ENCODE measurements at places on chromosomes 4 and X.

DNA sequence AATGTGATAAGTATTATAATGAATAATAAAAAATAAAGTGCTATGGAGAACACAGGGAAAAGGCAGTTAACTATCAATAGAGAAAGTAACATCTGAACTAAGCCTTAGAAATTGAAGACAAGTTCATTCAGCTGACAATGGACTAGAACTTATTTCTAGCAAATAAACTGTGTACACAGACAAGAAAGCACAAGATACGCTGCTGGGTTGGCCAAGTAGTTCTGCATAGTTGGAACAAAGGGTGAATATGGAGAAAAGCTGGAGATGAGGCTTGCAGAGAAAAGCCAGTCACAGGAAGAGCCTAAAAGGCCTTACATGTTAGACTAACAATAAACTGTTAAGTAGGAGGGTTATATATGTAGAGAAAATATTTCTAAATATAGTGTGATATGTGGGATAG is 71.2 kb downstream of the WDFY3 start:
- no peak for DNase-seq

DNA sequence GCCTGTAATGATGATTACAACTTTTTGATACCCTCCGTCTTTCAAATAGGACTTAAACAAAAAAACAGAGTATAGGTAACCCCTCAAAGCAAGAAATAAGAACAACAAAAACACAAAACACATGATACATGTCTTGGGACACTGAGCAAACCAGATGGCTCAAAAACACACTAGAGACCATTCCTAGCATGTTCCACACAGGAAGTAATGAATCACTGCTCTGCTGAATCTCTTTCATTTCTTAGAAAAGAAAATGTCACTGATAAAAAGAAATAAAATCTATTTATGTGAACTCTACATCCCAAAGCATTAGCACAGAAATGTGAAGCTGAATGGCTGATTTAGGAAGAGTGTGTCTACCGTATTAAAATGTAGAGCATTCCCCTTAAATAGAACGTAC is 134.5 kb upstream of the IL15 start:
- no peak for DNase-seq

DNA sequence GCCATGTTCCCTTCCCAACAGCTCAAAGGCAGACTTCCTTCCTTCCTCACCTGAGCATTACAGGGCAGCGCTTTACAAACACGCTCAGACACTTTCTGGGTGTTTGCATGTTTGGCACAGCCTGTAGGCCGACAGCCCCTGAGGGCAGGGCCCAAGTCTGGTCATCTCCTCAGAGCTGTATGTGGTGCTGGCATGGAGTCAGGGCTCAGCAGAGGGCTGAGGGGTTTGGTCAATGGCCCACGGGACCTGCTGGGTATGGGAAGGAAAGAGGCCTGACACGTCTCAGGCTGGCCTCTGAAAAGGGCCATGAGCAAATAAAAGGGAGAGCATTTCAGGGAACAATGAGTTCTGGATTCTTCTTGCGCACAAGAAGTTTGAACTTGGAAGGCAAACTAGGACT is 73.8 kb upstream of the MAP3K15 start:
- DNase-seq = no peak

DNA sequence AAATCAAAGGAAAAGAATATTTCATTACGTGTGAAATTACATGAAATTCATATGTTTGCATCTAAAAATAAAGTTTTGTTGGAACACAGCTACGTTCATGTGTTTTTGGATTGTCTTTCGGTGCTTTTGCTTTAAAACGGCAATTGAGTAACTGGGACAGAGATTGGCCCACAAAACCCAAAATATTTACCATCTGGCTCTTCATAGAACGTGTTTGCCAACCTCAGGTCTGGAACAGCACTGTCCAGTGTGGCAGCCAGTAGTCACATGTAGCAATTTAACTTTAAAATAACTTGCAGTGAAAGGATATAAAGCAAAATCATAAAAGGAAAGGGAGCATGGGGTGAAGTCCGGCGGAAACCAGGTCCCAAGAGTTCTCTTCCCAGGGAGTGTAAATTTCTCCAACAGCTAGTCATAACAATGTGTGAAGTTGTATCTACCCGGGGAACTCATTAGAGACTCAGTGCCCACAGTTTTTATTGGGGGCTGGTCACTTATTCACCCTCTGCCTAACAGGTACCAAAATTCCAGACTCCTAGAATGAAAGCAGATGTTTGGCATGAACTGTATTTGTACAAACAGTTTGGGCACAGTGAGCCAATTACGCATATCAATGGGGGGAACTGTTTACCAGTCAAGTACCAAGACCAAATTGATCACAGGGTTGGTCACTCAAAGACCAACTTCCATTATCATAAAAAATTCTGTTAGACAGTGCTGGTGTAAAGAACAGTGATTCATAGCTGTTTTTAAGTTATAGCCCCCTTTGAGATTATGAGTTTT is 10.3 kb downstream of the OCIAD1 start:
- no peak for DNase-seq

DNA sequence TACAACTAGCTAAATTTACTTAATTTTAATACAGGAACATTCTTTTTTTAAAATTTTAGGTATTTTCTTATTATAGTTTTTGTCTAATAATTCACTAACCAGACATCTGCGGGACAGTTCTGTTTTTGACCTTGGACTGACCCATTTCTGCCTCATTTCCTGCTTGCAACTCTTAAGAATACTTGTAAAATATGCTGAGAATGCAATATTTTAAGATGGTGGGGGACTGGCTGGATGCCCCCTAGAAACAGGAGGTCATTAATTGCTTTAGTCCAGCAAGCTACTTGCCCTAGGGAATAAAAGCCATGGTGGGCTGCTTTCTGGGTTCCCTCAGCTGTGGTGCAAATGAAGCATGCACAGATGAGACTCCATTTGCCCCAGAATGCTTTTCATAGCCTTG is 2348.4 kb downstream of the PCDH7 start:
- no peak for DNase-seq

DNA sequence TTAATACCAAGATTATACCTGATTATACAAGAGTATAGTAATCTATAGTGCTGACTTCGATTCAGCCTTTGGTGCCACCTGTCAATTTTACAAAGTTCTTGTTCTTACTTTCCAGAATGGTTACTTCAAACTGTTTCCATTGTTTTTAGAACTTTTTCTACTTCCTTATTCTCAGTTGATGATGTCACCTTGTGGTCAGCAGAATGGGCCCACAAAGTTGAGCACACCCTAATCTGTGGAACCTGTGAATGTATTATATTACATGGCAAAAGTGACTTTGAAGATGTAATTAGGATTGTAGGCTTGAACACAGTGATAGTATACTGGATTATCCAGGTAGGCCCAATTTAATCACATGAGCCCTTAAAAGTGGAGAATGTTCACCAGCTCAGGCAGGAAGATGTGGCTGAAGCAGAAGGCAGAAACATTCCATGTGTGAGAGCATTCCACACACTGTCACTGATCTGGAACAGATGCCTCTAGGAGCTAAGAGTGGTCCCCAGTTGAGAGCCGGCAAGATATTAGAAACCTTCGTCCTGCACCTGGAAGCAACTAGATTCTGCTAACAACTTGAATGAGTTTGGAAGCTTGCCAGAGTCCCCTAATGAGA is 6.3 kb upstream of the SGMS2 start:
- DNase-seq = no peak

DNA sequence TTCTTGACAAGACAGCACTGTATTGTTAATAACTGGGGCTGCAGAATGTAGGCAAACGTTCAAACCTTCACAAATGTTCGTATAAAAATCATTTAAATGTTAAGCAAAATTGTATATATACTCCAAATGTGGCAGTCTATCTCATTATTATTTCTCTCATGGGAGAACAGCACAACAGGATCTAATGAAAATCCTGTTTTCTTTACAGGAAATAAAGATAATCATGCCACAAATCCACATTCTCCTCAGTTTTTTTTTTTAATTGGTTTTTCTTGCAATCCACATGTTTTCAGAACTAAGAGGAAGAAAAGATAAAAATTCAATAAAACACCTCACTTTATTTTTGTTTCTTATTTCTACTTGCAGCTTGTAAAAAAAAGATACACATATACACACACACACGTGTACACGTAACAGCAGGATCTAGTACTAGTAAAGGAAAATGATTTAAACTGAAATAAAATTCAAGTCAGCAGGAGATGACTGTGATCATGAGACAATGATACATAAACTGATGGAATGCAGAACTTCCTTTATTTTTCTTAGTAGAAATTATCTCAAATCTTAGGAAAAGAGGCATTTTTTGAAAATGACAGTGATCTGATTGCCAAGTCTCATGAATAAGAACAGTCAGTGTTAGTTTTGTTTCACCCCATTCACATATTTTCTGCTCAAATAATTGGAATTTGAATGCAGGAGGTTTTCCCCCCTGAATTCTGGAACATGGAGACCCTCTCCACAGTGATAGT is 11.3 kb downstream of the APBB2 start:
- DNase-seq = no peak

GRCh38 chr4:38889143-38889542 is 21.5 kb downstream of the FAM114A1 start:
- DNase-seq = no peak

DNA sequence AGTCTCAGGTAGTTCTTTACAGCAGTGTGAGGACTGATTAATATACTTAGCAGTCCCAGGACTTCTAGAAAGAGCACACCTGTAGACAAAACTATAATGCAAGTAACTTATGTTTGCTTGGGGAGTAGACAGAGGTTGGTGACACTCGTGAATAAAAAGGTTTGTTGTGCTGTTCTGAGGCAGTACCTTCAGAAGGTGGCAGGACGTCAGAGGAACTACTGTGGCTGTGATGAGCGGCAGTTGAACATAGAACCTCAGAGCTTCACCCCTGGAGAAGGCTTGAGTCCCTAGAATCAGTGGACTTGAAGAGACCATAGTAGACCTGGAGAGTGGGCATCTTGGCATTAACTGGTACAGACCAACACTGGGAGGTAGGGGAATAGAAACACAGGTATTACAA is 3.3 kb upstream of the GBA3 start:
- no peak for DNase-seq

- DNase-seq = no peak
Observed at GRCh38 chrX:150868625-150869024, 29.8 kb downstream of the CD99L2 start.

DNA sequence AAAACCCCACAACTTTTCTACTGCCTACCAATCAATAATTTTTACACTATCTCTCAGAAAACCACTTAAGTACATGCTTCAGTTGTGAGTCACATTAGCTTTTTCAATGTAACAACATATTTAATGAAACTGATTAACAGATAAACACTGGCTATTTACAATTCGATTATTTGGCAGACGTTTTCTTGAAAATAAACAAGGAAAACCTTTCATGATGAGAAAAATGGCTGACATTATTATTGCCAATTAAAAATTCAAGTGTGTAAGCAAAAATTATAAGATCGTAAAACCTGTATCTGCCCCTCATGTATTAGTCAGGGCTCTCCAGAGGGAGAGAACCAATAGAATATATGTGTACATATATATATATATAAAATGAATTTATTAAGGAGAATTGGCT is 1555.5 kb upstream of the IGFBP7 start:
- DNase-seq = no peak

DNA sequence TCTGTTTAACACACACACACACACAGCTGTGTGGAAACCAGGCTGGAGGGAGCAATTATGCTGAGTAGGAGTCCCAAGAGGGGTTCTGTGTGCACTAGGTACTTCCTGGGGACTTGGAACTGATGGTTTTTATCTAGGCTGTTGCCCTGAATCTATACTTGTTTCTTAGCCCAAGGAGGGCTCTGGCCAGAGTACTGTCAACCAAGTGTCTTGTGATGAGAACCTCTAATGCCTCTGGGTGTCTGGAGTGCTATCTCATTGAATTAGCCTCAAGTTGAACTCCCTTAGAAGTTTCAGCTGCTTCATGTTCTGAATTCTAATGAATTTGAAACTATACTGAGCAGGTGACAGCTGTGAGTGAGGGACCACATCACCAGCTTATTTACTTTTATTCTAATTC is 16.6 kb downstream of the ARHGAP24 start:
- no peak for DNase-seq

GRCh38 chr4:5734853-5735252 is 23.9 kb downstream of the EVC start:
- no peak for DNase-seq

GRCh38 chr4:18635531-18635930 is 614.0 kb upstream of the LCORL start:
- no peak for DNase-seq

DNA sequence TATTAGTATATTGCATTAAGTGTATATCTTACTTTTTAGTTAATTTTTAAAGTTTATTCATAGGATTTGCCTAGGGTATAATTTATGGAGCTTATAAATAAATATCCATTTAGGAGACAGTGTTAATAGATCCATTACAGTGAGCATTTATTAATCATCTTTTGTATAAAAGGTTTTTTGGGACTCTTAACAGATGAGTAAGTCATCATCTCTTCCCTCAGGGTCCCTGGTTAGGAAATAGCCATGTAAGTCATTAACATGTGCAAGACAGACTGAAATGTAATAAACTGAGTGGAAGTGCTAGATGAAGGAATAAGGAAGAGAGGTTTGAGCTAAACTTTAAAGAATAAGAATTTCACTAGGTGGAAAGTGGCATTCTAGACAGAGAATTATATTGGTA is 69.2 kb downstream of the PAQR3 start:
- DNase-seq = no peak

DNA sequence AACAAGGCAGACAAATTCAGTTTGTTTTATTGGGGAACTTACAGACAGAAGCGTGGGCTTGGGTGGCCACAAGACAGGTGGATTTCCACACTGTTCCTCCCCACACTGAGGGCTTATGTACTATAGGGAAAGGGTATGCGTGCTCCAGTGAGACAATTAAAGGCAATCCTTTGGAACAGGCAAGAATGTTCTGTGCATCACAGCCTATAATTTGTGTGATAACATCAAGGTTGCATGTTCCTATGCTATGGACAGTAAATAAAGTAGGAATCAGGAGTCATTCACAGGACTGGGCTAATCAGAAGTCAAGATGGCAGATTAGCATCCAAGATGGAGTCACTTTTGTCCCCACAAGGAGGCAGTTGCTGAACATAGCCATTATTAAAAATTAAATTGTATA is 84.6 kb upstream of the TRIM2 start:
- DNase-seq = no peak

GRCh38 chrX:114599305-114599704 is 15.4 kb downstream of the HTR2C start:
- DNase-seq = no peak

- DNase-seq = no peak
Observed at GRCh38 chr4:76108467-76109181, 34.1 kb downstream of the ART3 start.

DNA sequence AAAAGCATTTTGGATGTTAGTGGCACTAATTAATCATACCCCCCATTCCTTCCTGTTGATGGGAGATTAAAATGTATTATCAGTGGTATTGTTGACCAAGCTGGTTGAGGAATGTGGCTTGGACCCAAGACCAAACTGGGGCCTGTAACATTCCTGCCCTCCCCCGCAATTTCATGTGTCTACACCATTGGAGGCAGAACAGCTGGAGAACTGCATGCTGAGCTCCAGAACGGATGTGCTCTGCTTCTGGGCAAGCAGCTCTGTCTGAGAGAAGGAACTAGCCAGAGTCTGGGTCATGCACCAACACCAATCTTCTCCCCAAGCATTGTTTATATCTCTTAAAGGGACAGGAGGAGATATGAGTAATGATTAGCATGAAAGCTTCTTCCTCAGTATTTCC is 185.5 kb downstream of the CEP135 start:
- peak; percentile 26 for DNase-seq
